NCI-H1694 treated with DMSO at 0.1 percent for 48 hours (cell line): ENCODE measurements at places on chromosomes 16 and 17.

- no peak for DNase-seq
These were observed 3.3 kb downstream of the CD2BP2 start for GRCh38 chr16:30351586-30352419.

DNA sequence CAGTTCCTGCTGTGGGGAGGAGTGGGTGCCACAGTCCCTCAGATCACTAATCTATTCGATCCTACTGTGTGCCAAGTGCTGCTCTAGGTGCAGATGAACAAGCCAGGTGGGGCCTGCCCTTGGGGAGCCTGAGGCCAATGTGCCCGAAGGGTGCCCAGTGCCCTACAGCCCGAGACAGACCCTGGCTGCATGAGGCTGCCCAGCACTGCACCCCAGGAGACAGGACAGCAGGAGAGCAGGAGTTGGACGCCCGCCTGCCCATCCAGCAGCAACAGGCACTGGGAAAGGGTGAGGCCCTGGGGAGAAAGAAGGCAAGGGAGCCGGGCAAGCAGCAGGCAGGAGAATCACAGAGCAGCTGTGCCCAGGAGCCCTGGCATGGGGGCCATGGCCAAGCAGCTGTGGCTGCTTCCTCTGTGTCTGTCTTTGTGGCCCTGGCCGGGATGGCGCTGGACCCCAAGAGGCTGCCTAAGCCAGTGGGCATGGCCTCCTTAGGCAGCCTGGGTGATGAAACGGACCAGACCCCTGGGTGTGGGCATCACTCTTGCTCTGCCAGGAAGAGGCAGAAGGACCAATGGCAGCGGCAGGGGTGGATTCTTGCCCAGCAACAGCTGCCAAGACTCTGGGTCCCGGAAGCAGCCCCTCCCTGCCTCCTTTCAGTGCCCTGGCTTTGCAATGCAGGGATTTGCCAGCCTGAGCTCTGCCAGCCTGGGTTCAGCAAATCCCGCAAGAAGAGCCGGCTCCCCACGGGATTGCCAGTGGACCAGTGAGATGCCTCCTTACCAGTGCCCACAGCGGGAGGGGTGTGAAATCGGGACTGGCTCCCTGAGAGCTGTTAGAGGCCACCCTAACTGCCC is 179.6 kb upstream of the TNRC6C start:
- DNase-seq = peak; percentile 93

DNA sequence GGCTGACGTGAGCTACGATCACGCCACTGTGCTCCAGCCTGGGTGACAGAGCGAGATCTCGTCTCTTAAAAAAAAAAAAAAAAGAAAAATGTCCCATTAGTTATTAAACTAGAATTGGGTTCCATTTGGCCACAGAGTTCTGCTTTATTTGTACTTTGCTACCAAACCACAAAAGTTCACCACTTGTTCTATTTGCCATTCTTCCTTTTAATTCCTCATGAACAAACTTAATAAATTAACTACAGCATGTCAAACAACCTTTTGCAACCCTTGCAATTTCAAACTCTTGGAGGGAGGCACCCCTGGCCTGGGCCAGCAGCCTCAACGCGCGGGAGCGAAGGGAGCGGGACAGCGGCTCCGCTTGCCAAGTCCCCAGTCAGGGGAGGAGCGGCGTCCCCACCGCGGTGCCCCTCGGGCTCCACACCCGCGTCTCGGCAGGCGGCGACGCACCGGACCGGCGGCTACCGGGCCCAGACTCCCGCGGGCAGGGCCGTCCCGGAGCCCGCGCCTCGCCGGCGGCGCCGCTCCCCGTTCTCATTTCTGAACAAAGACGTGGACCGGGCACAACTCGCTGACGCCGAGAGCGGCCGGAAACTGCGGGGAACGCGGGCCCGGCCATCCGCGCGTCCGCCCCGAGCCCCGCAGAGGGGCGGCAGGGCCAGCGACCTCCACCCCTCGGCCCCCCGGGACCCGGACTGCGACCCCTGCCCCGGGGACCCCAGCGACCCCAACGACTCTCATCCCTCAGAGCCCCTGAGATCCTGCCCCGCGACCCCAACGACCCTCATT is 775 bp downstream of the CYTH1 start:
- no peak for DNase-seq

DNA sequence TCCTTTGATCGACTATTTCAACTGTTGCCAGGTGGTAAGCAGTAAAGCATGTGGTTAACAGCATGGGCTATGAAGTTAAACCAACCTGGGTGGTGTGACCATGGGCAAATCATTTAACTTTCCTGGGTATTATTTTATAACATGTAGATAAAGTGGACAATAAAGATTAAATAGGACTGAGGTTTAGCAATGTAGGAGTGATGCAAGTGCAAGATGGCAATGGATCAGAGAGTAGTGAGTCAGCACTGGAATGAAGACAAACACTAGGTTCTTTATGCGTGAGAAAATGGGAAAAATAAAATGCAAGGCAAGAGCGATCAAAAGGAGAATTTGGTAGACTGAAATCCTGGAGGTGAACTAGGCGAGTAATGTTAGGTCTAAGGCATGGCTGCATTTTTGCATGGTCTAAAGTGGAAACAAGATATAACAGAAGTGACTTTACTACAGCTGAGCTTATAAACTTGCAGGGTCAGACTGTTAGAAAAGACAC is 222.4 kb upstream of the AXIN2 start:
- DNase-seq = no peak

GRCh38 chr17:143785-144281 is 6.5 kb downstream of the SCGB1C2 start:
- peak; percentile 53 for DNase-seq

DNA sequence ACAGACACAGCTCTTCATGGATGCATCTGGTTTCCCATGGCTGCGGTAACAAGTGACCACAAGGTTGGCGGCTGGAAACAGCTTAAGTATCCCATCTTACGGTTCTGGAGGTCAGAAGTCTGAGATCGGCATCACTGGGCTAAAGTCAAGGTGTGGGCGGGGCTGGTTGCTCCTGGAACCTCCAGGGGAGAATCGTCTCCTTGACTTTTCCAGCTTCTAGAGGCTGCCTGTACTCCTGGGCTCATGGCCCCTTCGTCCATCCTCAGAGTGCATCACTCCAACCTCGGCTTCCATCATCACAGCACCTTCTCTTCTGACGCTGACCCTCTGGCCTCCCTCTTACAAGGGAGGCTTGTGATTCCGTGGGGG is 12.9 kb upstream of the CRISPLD2 start:
- no peak for DNase-seq

DNA sequence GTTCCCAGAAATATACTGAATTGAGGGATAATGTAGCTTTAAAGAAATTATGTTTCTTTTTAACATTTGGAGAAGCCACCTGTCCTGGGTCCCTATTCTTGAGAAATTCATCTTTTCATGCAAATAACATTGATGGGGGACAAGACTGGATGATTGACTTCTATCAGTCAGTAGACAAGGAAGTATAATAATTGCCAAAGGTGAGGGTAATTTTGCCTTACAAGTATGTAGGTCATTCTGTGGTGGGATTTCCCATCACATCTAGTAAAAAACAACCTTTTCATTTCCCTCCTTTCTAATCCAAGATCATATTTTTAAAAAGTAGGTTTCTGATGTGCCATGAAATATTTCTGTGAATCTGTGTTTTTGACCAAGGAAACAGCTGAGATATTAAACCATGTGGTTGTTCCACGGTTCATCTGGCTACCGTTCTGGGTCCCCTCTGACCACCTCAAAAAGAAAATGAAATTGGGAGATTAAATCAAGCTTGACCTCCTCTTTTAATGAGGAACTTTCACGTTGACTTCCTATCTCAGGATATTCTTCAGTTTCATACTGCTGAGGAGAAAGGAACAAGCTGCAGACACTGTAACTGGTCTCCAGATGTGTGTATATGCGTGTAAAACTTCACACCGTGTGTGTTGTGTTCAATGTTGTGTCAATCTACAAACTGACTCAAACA is 138.6 kb downstream of the MAP2K6 start:
- DNase-seq = no peak

- DNase-seq = no peak
These were observed 7.0 kb upstream of the C1QTNF8 start for GRCh38 chr16:1102921-1103635.

DNA sequence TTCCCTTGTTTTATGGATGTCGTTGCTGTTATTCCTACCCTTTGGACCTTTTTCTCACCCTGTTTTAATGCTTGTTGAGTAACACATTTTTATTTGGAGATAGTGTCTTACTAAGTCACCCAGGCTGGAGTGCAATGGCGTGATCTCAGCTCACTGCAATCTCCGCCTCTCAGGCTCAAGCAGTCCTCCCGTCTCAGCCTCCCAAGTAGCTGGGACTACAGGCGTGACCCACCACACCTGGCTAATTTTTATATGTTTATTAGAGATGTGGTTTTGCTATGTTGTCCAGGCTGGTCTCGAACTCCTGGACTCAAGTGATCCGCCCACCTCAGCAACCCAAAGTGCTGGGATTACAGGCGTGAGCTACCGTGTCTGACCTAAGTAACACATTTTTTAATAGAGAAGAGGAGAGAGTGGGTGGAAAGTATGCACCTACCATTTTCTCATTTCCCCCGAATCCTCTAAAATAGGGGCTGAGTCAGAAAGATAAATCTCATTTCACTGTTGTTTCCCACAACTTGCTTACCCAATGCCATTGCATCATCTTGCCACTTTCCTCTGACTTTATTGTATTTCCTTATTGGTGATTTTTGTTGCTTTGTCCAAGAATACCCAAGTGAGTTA is 7.0 kb downstream of the DHX40 start:
- DNase-seq = no peak

DNA sequence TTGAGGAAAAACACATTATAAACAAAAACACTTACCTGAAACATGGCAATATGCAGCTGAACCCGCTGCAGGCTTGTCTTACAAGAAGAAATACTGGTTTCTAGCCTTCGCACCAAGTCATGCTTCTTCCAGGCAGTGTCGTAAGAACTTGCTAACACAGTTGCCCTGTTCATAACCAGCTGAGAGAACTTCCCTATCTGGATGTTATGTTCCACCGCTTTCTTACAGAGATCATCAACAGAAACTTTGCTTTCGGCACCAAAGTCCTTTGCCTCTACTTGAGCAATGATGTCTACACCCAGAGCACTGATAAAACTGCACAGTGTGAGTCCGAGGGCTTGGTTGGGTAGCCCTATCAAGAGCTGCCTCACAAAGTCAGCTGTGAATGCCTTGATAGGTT is 27.9 kb upstream of the ARL6IP1 start:
- DNase-seq = no peak

DNA sequence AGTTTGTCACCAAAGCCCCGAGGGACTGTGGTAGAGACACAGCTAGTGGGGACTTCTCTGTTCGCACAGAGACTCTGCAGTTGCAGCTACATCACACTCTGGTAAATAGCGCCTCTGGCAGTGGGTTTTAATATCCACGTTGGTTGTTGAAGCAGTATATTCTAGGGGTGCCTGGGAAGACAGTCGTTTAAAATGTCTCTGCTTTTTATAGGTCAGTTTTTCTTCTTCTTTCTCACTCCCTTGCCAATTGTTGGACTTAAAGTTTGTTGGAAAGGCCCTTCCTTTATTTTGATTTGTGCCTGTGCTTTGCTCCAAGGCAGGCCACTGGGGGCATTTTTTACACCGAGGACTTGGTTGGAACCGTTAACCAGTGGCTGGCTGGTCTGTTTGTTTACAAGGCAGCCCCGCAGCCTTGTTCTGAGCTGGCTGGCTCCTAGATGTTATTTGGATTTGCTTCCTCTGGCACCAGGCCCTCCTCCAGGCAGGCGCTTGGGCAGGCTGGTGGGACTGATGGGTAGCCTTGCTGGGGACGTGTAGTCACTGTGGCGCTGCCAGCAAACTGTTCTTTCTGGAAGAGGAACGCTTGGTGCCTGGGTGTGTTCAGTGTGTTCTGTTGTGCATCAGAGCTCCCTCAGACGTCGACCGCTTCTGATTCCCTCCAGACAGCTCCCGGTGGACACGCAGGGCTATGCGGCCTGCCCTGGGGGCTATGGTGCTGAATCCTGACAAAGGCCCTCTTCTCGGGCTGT is 218.2 kb upstream of the CHMP6 start:
- peak; percentile 75 for DNase-seq

GRCh38 chr17:81239714-81240555 is 817 bp downstream of the NDUFAF8 start:
- no peak for DNase-seq

DNA sequence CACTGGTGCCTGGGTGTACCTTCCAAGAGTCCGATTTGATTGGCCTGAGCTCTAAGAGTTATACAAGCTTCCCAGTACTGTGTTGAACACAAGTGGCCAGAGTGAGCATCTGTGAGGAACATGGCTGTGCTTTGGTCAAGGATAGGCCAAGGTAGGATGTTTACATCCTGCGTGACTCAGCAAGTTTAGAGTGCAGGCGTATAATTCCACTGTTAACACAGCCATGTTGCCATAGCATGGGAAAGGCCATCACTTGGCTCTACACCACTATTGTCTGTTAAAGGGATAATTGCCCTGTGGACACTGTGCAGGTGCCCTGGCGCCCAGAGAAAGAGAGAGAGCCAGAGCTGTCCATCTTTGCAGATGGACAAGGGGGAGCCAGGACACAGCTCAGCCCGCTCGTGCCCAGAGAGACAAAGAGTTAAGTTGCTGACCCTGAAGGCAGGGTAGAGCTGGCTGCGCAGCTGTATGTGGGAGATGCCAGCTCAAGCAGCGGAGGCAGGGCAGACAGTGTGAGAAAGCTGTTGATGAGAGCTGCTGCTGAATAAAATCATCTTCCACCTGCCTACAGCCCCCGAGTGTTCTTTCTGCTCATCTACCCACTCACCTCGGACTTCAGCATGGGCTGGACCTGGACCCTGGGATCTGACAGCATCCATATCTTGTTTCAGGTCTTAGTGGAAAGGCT is 11.7 kb downstream of the CFAP52 start:
- no peak for DNase-seq

- DNase-seq = no peak
These were observed 10.9 kb upstream of the MYO15B start for GRCh38 chr17:75576661-75577060.

- peak; percentile 88 for DNase-seq
These were observed at the start of gene KIAA0513 for GRCh38 chr16:85027349-85027957. Gene KIAA0513 (plus strand): TSS chr16:85027795. CDS start chr16:85067072, 39,277 bp downstream.

DNA sequence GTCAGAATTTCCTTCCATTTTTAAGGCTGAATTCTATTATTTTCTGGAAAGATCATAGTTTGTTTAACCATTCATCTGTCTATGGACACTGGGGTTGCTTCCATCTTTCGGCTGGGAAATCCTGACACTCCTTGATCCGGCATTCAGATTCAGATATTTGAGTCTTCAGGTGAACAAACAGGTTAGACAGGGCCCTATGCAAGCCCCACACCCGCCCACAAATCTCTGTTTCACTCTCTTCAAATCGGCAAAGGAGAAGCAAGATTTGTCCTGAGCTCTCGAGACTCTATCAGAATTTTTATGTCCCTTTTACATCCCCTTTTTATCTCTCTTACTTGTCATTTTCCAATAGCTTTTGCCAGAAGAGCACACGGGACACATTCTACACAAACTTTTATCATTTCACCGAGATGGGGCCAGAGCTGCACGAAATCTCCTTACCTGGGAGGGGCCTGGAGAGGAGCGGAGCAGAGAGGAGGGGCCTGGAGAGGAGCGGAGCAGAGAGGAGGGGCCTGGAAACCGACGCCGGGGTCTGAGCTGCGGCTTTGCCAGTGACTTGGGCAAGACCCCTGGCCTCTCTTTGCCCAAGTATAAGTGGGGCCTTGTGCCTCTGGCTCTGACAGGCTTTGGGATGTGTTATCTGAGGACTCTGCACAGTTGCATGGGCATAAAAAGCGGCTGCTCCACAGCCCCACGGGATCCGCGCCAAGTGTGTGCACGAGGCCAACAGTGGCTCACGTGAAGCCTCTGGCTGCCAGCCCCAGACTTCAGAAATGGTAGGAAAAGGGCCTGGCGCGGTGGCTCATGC is 54.3 kb upstream of the RBFOX3 start:
- DNase-seq = peak; percentile 88
